ENCODE measurements at places on chromosomes 7 and 10.
A peak's percentile ranks its signal among the peaks of the same experiment; 100 is the strongest.

DNA sequence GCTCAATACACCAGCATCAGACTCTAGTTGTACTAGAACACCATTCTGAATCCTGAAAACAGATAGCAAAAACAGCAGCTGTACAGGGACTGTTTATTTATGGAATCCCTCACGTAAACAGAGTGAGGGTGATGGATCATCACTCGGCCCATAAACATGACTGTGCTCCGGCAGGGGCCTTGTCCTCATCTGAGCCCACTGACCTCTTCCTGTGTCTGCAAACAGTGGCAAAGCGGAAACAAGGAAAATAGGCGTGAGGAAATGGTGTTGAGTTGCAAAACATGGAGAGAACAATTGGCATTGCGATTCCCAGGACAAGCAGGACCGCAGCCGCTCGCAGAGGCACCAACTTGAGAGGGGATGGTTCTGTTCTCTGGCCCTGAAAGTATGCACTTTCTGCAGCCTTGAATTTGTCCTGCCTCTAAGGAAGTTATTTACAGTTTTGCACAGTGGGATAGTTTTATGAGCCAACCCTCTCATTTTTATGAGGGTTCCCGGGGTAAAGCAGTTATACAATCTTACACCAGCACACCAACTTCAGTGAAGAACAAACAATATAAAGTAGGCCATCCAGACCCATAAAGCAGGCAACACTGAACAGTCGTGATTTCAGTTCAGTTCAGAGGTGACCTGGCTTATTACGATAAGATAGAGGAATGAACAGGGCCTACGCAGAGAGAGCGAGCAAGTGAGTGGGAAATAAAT is 248.0 kb upstream of the FZD8 start:
- no peak for DNase-seq

DNA sequence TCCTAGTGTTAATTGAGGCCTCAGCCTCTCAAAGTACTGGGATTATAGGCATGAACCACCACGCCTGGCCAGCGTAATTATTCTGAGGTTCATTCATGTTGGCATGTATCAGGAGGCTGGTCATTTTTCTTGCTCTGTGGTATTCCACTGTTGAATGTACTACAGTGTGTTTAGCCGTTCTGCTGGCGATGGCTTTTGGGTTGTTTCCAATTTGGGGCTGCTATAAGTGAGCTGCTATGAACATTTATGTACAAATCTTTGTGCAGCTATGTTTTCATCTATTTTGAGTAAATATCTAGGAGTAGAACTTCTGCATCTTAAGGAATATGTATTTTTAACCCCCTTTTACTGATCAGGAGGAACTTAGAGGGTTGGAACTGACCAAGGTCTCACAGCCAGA is 145.8 kb downstream of the AUTS2 start:
- DNase-seq: no peak

DNA sequence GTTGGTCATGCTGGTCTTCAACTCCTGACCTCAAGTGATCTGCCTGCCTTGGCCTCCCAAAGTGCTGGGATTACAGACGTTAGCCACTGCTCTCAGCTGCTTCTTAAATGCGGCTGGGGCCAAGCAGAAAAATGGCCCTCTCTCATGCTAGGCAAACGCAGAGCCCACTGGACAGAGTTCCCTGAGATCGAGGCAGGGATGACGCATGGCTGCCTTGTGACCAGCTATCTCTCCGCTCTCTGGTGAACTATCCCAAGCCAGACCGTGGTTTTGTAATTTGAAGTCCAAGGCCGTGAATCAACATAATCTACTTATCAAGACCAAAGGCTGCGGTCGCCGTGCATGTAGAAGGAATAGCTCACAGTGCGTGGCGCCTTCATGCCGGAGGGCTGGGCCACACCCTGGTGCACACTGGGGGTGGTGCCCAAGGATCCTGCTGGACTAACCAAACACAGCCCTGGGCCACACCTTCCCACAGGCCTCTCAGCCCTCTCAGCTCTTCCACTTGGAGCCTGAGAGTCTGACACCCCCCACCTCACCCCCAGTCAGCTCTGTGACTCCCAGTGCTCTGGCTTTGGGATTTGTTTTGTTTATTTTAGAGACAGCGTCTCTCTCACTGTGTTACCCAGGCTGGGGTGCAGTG is 88.1 kb upstream of the CUX1 start:
- no peak for DNase-seq

DNA sequence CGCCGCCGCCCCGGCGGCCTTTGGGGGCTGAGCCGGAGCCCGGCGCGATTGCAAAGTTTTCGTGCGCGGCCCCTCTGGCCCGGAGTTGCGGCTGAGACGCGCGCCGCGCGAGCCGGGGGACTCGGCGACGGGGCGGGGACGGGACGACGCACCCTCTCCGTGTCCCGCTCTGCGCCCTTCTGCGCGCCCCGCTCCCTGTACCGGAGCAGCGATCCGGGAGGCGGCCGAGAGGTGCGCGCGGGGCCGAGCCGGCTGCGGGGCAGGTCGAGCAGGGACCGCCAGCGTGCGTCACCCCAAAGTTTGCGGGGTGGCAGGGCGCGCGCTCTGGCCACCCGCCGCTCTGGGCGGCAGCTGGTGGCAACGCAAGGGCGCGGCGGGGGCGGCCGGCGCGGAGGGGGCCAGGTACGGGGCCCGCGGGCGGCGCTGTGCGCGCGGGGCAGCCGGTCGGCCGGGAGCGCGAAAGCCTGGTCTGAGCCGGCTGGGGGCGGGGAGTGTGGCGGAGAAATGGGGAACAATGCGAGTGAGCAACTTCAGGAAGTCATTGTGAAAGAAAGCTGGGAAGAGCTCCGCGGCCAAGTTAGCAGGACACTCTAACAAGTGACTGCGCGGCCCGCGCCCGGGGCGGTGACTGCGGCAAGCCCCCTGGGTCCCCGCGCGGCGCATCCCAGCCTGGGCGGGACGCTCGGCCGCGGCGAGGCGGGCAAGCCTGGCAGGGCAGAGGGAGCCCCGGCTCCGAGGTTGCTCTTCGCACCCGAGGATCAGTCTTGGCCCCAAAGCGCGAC is at the start of gene IKZF1:
Gene IKZF1, plus strand, starts transcription at position 588 of the 782 bp plus-strand sequence. CDS start 14,346 bp downstream, outside the sequence.
- DNase-seq: peak; percentile 66

DNA sequence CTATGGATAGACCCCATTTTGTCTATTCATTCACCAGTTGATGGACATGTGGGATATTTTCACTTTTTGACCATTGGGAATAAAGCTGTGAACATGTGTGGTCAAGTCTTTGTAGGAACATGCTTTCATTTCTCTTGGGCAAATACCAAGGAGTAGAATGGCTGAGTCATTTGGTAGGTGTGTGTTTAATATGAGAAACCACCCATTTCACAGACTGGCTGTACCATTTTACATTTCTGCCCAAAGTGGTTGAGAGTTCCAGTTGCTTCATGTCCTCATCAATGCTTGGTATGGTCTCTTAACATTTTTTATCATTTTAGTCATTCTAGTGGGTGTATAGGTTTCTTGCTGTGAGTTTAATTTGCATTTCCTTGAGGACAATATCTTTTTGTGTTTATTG is 124.9 kb upstream of the RHEB start:
- DNase-seq: no peak

DNA sequence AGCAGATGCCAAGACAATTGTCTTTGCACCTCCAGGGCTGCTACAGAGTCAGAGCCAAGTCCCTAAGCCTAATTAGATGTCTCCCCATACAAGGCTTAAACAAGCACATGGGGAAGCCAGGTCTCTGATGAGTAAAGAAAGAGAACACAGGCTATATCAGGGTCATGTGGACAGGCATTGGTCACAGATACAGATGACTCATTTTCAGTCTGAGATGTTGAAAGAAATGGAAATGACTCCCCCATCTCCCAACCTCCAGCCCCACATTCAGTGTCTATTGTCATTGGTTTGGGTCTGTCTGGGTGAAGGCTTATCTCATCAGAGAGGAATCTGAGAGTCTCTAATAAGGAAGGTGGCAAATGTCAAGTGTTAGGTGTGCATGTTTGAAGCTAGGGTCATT is 290.1 kb upstream of the KIAA1217 start:
- DNase-seq: no peak

GRCh38 chr7:64656489-64656888 is 9.4 kb upstream of the ZNF107 start:
- DNase-seq: no peak

- no peak for DNase-seq
Measured at GRCh38 chr10:110865186-110865808, 6.4 kb upstream of the PDCD4 start.

GRCh38 chr7:55556031-55556430 is 16.3 kb downstream of the VOPP1 start:
- no peak for DNase-seq

GRCh38 chr7:142108728-142109505 is 2.6 kb upstream of the MGAM2 start:
- no peak for DNase-seq

DNA sequence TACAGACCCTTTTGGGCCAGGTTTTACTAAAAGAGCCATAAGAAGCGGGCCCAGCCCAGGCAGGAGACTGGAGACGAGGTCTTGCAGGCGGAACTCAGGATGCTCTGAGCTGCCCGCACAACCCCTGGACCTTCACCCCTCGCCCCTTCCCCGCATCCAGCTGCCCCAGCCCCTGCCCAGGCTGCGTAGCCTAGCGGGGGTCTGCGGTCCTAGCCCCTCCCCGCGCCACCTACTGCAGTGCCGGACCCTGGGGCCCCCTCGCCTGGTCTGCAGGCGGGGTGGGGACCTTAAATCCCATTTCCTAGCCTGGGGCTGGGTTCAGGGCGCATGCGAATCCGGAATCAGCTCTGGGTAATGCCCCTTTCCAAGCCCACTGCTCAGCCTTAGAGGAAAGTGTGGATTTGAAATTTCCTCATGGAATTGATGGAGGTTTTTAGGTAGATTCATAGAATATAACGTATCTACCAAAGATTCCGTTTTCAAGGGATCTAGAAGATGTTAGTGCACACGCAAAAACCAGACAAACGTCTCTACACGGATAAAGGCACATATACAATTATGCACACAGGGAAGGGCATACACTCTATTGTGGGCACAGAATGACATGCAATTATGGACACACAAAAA is 546 bp upstream of the HOXA3 start:
- DNase-seq: no peak

- DNase-seq: no peak
Measured at GRCh38 chr7:77426052-77426404, 9.9 kb upstream of the GSAP start.

DNA sequence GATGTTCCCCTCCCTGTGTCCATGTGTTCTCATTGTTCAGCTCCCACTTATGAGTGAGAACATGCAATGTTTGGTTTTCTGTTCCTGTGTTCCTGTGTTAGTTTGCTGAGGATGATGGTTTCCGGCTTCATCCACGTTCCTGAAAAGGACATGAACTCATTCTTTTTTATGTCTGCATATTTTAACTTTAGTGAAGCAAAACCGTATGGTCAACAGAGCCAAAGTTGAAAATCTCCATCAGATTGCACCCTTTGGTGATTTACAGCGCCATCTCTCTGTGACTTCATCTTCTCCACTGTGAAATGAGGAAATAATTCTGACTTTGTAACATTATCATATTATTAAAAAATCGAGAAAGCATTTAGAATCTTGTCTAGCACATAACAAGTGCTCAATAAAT is 132.3 kb upstream of the PLXDC2 start:
- no peak for DNase-seq

- DNase-seq: no peak
Measured at GRCh38 chr7:141001546-141001945, 13.2 kb downstream of the MRPS33 start.

DNA sequence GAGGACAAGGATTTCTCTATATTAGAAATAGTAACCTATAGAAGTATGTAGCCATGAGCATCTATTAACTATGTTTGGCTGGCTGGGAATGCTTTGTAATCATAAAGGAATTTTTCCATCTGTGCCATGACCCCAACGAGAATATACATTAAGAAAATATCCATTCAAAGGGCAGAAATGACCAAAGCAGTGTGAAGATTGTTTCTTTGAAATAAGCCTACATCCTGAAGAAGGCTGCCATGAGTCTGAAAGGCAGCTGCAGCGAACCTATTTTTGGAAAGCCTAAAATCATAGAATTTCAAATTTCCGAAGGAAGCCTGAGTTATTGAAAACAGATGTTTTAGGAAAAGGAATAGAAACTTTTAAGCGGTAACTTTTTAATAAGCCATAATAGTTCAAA is 244.2 kb upstream of the FOXK1 start:
- DNase-seq: no peak

GRCh38 chr10:78953113-78953798 is 115.5 kb upstream of the ZMIZ1 start:
- DNase-seq: no peak

GRCh38 chr7:68507668-68508067 is 1090.6 kb upstream of the AUTS2 start:
- no peak for DNase-seq

DNA sequence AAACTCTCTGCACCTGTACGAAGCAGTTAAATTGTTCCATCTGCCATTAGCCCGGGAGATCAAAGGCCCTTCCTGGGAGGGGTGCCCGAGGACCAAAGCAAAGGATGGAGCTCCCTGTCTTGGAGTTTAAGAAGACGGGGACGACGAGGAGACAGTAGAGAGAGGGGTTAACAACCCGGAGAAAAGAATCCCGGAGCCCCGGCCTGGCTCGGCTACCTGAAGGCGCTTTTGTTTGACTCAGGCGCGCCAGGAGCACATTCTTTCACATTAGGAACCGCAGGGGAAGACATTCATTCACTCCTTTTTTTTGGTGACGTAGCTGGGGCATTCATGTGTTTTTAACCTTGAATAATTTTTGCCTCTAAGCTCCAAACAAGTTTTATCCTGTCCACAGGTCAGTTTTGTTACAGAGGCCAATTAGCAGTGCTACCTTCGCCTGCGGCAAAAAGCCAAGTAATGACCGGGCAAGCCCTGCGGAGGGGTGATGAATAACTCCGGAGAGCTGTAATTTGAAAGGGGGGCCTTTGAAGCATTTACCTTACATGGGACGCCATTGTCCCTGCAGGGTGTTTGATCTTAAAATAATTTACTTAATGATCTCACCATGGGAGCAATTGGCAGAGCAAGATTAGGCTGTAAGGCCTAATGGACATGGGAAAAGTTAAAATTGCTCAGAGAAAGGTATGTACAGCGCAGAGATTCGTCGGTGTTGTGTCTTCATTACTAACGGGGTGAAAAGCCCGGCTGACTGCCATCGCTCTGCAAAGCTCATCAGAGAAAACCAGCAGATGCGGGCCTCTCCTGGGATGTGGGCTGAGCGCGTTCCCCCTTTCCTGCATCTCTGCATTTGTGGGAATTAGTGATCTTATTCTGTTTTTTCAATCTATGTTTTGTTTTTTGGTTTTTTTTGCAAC is 258.0 kb upstream of the SP4 start:
- no peak for DNase-seq

- no peak for DNase-seq
Measured at GRCh38 chr7:14596421-14596820, 306.1 kb downstream of the DGKB start.

DNA sequence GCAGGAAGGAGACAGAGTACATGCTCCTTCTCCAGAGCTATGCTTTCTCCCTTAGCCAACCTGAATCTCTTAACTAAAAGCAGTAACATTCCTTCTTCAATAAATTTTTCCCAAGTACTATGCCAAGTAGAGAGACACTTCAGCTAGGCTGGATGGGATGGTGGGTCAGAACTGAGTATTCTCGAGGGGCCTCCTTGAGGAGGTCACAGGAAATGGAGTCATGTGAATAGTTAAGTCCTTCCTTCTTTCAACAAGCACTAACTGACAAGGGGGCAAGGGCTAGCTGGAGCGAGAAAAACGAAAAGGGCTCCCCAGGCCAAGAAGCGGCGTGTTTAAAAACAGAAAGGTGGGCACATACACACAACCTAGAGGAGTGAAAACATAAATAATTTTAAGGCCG is 5.5 kb downstream of the RSU1 start:
- DNase-seq: no peak
